H7 (cell line): ENCODE measurements at places on chromosomes 3 and 15. TPM values are rescaled to one million over a fixed set of nuclear protein-coding genes. Genes with fewer than 3 reads are reported as not detected.

Gene CLDN18
- 0.14 TPM in 1 of 2 replicates, not detected in the other for total RNA-seq

Gene IL12A
- total RNA-seq, result 0.55 and 1.1 TPM in 2 replicates

DNA sequence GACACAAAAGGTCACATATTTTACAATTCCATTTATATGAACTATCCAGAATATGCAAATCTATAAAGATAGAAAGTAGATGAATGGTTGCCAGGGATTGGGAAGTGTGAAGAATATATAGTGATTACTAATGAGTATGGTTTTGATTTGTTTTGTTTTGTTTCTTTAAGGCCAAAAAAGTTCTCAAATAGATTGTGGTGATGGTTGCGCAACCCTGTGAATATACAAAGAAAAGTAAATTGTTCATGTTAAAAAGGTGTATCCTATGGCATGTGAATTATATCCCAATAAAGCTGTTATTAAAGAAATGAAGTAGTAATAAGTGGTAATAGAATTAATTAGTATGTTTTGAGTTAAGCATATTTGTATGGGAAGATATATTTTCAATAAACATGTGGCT lies 431.8 kb upstream of the CNTN4 start:
- DNase-seq, result no peak

DNA sequence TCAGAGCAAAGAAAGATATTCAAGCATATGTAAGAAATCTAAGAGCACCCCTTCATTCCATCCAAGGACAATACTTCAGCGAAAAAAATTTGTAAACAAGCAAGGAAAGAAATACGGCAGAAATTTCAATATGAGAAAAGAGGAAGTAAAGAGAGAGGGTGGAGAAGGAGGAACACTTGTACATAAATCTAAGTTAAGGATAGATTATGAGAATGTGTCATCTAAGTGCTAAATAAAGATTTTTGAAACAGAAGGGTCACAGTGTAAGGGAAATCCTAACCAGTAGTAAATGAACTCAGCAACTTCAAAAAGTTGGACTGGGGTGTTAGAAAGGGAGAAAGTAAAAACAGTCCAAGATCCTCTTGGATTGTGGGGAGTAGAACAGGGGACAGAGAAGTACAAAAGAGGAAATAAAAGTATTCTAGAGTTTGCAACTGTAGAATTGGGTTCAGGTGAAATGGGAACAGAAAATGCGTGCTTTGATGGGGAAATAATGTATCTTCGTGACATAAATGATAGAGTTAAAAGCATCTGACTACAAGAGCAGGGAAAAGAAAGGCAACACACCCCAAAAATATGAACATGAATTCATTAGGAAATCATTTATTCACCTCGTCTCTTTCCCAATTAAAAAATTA lies 68.5 kb upstream of the ATP13A5 start:
- no peak for DNase-seq

DNA sequence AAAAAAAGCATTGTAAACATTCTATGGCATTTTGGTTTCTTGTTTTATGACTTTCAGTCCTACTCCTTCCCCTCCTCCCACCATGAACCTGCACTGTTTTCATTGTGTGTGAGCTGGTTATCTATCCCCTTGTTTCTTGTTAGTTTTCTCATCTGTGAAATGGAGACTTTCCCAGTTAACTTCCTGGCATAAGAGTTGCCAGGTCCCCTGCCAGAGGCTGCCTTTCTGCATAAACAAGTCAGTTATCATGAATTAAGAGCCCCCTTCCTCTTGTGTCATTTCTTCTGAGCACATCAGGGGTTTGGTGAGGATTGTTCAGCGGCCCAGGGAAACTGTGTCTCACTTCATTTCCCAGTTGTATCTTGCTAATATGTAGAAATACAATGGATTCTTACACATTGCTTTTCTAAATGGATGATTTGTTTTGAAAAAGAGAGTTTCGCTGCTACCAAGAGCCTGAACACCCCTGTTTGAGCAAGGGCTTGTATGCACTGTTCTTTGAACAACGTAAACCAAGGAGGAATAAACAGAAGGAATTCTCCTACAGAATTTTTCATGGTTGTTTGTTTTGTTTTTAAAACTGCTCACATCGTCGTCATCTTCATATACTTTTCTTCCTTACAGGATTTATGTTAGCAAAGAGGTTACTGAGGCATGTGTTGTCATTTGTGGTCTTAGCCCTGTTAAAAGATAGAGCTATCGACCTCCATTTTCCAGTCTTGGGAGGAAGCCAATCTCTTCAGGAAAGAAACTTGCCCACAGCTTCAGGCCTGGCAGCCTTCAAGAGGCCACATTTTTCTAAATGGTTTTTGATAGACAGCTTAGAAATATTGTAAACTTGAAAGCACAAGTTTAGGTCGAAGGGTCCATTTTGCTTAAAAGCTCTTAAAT lies 144.6 kb upstream of the IL12A start:
- DNase-seq, result no peak

DNA sequence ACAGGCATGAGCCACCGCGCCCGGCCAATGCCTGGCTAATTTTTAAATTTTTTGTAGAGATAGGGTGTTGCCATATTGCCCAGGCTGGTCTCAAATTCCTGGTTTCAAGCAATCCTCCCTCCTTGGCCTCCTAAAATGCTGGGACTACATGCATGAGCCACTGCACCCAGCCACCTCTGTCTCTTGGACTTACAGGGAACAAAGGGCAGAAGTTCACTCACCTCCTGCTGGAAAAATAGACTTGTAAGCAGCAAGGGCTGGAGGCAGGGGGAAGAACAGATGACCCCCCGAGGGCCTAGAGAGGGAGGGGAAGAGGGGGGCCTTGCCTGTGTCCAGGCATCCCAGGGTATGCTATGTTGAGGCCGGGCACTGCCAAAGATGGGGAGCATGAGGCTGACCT lies 22.2 kb downstream of the DUSP7 start:
- no peak for DNase-seq

- DNase-seq, result no peak
Observed at GRCh38 chr3:77546246-77546645, 506.3 kb downstream of the ROBO2 start.

DNA sequence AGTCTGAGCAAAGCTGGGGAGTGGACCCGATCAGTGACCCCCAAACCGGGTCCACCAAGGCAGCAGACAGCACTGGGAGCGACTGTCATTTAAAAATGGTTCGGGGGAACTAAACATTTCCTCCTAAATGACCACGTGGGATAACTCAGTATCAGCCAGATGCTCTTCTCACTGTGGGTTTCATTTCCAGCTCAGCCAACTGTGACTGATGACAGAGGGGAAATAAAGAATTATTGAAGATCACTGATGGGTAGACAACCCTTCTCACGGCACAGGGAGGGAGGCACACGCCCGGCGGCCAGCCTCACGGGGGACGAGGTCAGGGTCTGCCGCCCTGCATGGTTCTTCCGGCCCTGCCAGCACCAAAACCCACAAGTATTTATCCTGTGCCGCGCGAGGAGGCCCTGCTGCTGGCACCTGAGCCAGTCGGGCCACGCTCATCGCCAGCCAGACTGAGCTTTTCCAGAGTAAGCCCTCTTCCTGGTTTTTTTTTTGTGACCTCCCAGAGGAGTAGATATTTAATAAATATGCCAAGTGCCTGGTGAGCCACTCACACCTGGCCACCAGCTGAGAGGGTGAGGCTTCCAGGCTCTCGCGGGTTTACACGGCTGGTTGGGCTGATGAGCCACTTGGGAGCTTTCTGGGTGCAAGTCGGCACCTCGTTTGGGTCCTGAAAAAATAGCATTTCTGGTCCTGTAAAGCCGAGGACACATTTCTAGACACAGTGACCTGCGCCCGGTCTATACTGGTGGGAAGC lies 6.2 kb downstream of the MELTF start:
- DNase-seq, result peak; percentile 56

DNA sequence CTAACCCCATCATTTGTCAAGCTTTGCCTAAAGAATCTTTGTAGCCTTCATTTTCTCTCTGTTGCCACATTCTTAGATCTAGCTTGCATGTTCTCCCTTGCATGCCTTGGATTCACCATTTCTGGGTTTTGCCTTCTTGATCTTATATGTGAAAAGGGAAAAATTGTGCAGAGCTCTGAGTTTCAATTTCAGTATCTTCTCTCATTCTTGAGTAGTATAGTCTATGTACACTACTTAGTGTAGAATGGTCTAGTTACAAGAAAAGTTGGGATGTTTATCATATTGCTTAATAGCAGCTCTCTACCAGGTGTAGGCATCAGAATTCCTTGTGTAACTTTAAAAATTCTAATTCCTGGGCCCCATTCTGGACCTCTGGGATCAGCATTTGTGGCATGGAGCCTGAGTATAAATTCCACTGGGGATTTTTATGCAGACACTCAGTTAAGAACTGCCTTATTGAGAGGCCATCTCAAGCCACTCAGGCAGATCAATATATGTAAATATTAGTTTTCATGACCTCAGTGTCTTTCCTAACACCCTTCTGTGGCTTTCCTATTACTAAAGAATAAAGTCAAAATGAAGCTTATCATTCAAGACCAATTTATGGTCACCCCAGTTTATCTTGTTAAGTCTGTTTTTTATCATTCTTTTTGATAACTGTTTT lies 23.4 kb downstream of the GTF2E1 start:
- DNase-seq, result no peak

- DNase-seq, result no peak
Observed at GRCh38 chr15:27323801-27324200, 352.8 kb downstream of the GABRG3 start.

DNA sequence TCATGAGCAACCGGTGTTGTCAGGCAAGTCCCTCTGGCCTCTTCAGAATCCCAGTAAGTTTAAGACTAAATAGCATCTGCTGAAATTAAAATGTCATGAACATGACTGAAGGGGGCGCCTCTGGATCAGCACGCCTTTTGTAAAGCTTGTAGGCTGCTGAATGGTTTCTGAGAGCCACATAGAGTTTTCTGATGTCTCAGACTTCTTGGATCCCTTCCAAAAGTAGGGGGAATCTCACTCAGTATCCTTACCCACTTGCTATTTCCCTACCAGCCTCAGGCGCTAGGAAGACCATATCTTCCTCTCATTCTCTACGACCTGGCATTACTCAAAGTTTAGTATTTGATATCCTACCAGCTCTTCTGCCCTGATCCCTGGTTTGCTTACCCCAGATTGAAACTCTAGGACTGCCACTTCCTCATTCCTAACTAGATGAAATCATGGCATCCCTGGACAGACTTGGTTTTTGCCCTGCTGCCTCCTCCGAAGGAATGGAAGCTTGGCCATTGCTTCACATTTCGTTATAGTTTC lies 62.7 kb upstream of the CD47 start:
- peak; percentile 36 for DNase-seq

DNA sequence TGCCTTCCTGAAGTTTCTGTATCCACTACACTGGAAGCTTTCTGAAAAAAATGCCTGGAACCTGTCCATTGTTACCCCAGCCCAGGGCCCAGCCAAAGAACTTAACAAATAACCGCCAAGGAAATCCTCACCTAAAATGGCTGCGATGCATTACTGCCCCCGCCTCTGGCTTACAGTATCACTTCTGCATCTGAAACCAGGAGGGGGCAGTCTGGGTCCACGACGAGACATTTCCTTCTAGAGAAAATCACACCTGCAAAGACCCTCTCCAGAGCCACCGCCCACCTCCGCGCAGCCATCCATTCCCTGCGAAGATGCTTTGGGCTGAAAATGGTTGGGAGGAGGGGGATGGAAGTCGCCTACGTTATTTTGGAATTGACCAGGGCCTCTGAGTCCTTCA lies 22.4 kb upstream of the CELF6 start:
- peak; percentile 83 for DNase-seq

- DNase-seq, result no peak
Observed at GRCh38 chr15:68821190-68821840, 620 bp upstream of the ANP32A start.

DNA sequence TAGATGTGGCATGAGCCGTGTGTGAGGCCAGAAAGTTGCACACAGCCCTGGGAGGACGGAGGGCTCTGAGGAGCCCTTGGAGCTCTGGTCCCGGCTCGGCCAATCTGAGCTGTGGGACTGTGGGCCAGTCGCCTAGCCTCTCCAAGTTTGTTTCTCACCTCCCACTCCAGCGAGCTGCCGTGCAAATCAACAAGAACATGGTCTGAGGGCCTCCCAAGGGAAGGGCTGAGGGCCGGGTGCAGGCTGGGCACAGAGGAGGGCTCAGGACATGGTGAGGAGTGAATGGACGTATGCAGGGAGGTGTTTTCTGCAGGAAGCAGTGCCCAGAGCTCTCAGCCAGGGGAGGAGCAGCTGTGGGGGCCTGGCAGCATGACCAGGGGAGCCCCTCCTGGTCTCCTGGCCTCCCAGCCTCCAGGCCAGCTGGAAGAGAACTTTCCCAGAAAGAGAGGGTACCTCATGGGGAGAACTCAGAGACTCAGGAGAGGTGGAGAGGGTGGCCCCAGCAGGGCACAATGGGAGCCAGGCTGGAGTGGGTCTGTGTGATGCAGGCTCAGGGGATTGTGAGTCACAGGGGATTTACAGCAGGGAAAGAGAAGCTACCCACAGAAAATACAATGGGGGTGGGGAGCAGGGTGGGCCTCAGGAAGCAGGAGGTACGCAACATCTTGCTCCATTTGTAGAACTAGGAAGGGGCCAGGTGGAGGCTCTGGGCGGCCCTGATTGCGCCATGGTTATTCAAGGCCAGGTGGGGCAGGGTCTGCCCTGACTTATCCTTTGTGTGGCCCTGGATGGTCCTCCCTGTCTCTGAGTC lies 24.8 kb downstream of the PSTPIP1 start:
- DNase-seq, result peak; percentile 45
